ENCODE measurements at places on chromosomes 11 and 22.

DNA sequence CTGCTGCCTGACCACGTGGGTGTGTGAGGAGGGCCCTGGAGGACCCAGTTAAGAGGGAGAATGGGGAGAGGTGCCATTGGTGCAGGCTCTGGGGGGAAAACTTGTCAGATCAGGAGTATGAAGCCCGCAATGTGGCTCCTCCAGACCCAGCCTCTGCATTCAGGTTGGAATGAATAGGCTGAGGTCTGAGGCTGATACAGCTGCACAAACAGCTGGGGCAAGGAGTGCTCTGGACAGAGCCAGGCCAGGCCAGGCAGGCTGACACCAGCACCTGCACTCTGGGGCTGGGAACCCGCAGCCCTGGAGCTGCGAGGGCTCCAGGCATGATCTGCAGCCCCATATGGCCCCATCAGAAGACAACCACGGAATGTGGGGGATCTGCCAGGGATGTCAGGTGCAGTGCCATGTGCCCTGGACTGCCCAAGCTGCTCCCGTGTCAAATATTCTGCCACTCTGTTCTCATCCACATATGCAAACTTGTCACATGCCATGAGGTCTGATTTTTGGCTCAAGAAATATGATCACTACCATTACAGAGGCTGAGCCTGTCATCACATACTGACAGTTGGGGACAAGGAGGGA is 27.2 kb upstream of the KCNJ11 start:
- no peak for DNase-seq

- peak; percentile 71 for DNase-seq
Measured at GRCh38 chr22:36552289-36552688, 23.3 kb upstream of the EIF3D start.

DNA sequence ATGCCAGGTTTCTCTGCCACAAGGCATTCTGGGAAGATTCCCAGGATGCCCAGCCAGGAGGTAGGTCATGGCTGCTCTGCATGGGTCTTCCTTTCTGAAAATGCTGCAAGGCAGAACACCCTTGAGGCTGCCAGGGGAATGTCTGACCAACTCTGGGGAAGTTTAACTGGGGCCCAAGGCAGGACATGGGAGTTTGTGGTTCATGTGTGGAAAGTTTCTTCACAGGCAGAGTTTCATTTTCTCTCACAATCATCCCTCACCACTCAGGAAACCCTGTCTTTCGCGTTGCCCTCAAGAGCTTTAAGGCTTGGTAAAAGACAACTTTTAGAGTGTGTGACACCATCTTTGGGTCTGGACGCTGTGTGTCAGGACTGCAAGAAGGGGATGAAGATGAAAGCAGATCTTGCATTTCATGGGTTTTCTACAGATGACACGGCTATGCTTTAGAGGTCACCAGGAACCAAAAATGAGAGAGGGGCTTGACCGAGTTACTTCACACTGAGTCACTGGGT is 133.5 kb downstream of the CD44 start:
- DNase-seq, result peak; percentile 13

DNA sequence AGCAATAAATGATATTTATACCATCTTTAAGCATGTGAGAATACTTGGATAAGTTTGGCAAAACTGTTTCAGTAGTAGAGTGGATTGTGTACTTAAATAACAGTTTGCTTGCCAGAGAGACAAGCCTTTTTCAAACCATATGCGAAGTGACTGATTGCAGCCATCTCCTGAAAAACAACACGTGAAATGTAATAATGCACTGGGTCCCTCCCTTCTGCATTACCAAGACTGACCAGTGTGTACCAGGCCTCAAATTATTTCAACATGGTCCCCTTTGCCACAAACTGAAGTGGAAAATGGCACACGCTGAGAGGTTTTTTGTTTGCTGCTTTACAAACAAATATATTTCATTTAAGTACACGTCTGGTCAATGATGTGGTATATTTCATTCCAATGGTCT is 337.4 kb downstream of the SOX6 start:
- DNase-seq, result no peak

GRCh38 chr11:69888483-69889181 is 69.4 kb upstream of the FGF3 start:
- DNase-seq, result peak; percentile 74

GRCh38 chr22:37472418-37473006 is 13.7 kb downstream of the MFNG start:
- DNase-seq, result peak; percentile 64

DNA sequence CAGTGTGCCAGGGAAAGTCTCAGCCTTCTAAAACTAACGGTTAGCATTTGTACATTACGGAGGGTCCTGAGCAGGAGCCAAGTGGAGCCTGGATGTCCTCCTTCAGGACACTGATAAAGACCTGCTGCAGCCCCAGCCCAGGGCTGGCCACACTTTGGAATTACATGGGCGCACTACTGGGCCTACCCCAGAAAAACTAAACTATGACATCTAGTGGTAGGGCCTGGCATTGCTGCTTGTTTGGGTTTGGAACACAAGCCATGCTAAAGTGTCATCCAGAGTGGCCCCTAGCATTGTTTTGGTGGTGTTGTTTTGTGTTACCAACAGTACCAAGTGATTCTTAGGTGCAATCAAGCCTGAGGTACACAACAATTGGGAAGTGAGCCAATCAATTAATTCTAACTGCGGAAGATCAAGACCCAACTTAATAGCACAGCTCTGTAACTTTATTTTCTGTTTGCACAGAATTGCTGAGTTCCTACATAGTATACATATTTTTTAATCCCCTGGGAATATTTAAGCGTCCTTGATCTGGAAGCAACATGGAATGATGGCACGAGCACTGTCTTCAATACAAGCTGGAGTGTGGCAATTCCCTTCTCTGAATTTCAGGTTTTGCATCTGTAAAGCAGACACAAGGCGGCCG is 340.7 kb downstream of the LARGE1 start:
- DNase-seq, result peak; percentile 73

GRCh38 chr22:42553475-42554361 is at the start of gene SERHL2:
Gene SERHL2, plus strand, starts transcription at chr22:42553956. Its CDS starts 65 bp downstream, at chr22:42554021.
- peak; percentile 88 for DNase-seq

- no peak for DNase-seq
Measured at GRCh38 chr11:32184723-32185376, 94.0 kb downstream of the RCN1 start.

DNA sequence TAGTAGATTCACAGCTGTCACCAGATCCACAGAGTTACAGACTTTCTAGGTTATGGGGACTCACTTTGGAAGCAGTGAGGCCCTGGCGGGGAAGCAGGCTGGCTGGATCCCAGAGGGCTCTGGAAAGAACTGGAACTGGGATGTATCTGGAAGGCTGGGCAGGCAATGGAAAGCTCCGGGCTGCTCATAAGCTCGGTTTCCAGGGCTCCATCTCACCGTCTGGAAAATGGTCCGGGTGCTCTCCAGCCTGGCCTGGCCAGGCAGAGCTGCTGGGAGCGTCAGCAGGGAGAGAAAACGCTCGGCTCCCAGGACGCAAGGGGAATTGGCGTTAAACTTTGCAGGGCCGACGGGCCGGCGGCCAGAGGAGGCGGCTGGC is 335 bp upstream of the SEZ6L start:
- DNase-seq, result no peak

DNA sequence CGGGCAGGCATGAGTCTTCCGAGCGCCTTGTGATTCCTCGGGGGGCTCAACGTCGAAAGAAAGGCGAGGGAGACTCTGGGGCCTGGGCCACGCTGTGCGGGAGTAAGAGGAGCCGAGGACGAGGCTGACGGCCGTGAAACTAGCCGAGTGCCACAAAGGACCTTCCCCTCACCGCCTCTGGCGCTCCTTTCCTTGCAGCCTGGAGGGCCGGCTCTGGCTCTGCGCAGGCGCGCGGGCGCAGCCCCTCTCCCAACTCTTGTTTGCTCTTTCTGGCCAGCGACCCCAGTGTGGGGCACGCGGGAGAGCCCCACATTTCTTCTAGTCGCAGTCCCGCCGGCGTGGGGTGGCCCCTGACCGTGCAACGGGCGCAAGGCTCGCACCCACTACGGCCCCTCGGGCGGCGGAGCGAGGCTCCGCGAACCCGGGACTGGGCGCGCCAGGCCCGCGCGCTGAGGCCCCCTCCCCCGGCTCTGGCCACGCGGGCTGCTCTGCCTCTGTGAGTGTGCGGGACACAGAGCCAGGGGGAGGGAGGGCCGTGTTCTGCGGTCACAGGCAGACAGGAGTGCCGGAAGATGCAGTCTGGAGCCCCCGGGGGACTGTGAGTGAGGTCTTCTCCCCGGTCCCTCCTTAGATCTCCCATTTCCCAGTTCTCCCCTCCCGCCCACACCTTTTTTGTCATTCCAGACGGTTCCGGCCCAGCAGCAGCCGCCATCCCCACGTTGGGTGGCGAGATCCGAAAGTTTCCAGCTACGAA is 1.0 kb upstream of the TOB2 start:
- peak; percentile 52 for DNase-seq

GRCh38 chr22:42938976-42939375 is 76.0 kb downstream of the PACSIN2 start:
- no peak for DNase-seq

- no peak for DNase-seq
Measured at GRCh38 chr11:100637706-100638105, 49.4 kb upstream of the ARHGAP42 start.

DNA sequence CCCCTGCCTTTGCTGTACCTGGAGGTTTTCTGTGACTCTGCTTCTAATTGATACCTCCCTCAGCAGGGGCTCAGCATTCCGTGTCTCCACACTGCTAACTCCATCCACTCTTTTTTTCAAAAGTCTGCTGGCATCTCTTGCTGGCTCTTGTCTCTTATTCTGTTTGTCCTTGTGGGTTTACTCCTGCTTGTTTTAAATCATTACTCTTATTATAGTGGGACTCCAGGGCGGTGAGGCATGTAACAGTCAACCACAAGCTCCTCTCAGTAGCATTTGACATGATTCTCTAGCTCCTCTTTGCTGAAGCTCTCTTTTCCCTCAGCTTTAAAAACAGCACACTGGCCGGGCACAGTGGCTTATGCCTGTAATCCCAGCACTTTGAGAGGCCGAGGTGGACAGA is 260.2 kb upstream of the NARS2 start:
- no peak for DNase-seq

DNA sequence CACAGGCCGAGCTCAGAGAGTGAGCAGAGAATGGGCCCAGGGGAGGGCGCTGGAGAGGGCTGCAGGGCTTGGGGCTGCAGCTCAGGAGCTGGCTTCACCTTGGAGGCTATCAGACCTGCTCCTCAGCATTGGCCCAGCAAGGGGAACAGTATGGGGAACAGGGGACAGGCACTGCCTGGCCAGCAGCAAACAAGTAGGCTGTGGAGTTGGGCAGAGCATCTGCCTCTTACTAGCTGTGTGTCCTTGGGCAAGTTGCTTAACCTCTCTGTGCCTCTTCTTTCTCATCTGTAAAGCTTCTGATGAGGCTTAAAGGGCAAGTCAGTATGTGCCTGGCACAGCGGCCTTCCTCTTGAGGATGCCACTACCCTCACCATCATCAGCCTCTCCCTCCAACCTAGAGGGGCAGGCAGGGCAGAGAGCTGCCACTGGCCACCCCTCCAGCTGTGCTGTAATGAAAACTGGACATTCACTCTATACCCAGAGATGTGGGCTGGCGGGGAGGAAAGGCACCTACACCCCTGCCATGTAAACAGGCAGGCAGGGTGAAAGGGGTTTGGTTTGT is 7.5 kb upstream of the CDKN1C start:
- no peak for DNase-seq

- DNase-seq, result no peak
Measured at GRCh38 chr11:77236901-77237300, 64.6 kb downstream of the GDPD4 start.

DNA sequence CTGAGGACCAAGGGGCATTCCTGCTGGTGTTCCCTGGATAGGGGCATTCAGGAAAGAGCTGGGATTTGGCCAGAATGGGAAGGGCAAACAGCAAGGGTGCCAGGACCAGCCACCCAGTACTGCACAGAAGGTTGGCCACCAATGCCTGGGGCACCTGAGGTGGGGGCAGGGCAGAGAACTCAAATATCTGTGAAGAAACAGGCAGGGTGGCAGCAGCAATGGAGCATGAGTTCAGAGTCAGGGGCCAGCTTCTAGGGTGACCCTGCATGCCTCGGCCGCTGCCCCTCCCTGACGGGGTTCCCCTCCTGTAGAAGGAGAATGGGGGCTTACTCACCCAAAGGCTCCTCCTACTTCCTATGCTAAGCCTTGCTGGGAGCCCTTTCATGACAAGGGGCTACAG is 79.3 kb upstream of the SHANK2 start:
- no peak for DNase-seq

- DNase-seq, result no peak
Measured at GRCh38 chr22:46657996-46658947, 38.1 kb downstream of the GRAMD4 start.

DNA sequence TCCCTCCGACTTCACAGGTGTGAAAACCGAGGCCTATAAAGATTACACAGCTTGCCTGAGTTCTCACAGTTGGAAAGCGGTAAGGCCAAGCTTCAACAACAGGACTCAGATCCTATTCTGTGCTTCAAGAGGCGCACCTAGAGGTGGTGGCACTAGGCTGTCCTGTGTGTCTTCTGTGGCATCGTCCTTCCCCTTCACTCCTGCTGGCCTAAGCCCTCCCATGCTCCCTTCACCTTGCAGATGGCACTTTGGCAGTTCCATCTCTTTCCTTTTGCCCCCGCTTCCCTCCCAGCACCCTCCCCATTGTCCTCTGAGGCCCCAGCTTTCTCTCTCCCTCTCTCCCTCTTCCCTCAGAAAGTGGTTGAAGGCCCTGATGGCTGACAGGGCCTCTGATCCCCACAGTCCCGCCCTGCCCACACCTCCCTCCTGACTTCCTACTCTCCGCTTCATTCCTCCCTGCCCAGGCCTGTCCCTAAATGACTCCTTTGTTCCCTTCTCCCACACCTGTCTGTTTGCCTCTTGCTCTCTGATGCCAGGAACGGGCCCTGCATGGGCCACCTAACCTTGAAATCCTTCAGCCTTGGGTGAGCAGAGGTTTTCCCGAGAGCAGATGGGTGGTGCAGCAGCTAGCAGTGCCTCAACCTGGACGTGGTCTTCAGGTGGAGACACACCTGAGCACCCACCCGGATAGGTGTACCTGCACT is 5.8 kb downstream of the TRIM29 start:
- no peak for DNase-seq

GRCh38 chr11:112539741-112540140 is 279.1 kb upstream of the PLET1 start:
- no peak for DNase-seq

DNA sequence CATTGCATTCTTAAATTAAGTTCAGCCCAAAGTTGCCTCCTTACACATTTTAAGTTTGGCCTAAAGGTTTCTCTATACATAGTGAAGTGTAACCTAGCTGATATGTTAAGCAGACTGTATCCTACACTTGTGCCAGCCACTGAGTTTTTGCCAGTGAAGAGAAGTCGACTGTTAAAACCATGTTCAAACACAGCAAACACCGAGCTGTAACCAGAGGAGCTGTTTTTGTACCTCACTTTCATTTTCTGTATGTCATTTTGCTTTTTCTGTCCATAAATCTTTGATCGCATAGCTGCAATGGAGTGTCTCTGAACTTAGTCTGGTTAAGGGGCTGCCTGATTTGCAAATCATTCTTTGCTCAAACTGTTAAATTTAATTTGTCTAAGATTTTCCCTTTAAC is 403.7 kb downstream of the LUZP2 start:
- no peak for DNase-seq

Data from germinal center (tissue), 1 donor.